ENCODE measurements at places on chromosomes 7 and 10. TPM values are rescaled to one million over a fixed set of nuclear protein-coding genes. Genes with fewer than 3 reads are reported as not detected.

Gene RPEL1
- total RNA-seq: not detected

Gene C10orf105
- total RNA-seq: 0.12 TPM

Gene GPR141
- total RNA-seq: not detected

Gene GRM8
- total RNA-seq: not detected

Gene BTBD16
- not detected for total RNA-seq

Gene SLC16A9
- not detected for total RNA-seq

Gene PDE1C
- not detected for total RNA-seq

GRCh38 chr10:7277867-7278266, 133.0 kb downstream of the SFMBT2 start:
- no peak for DNase-seq

GRCh38 chr7:82109288-82109687, 334.3 kb downstream of the CACNA2D1 start:
- no peak for DNase-seq

- no peak for DNase-seq
Measured at GRCh38 chr10:49090696-49091380, 24.5 kb downstream of the VSTM4 start.

GRCh38 chr7:98927125-98927524, 48.8 kb downstream of the TRRAP start:
- DNase-seq: no peak

DNA sequence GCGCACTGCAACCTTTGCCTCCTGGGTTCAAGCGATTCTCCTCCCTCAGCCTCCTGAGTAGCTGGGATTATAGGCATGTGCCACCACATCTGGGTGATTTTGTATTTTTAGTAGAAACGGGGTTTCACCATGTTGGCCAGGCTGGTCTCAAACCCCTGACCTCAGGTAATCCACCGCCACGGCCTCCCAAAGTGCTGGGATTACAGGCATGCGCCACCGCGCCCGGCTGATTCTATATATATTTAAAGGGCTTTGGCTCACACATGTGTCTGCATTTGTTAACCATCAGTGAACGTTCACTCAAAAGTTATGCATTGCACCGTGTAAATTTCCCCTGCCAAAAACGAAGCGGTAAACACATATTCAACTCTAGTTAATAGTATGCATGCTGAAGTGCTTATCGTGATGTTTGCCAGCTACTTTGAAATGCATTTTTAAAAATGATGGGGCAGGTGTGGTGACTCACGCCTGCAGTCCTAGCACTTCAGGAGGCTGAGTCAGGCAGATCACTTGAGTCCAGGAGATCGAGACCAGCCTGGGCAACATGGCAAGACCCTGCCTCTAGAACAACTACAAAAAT, 17.7 kb upstream of the WIPI2 start:
- no peak for DNase-seq

- no peak for DNase-seq
Measured at GRCh38 chr7:44889086-44889781, 3.9 kb upstream of the PURB start.

DNA sequence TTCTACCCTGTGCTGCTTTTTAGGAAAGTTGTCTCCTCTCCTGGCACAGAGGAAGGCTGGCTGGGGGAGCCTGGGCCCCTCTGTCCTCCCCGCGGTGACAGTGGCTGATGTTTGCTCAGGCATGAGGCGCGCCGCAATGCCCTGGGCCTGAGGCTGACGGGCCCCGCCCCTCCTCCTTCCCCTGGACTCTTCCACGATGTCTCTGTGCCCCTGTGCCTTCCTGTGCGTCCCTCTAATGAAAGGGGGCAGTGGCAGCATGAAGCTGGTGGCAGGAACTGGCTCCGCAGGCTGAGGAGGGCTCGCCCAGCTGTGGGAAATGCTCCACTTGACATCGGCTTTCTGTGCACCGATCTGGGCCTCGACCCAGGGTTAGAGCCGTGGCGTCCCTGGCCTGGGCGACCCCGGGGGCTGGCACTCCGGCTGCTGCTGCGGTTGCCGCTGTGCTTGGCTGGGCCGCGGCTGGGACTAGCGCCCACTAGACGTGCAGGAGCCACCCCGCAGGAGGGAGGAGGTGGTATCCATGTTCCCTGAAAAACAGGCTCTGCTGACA, 67.9 kb downstream of the ZNF680 start:
- no peak for DNase-seq

- DNase-seq: no peak
Measured at GRCh38 chr10:88245974-88246511, 337.1 kb downstream of the RNLS start.

DNA sequence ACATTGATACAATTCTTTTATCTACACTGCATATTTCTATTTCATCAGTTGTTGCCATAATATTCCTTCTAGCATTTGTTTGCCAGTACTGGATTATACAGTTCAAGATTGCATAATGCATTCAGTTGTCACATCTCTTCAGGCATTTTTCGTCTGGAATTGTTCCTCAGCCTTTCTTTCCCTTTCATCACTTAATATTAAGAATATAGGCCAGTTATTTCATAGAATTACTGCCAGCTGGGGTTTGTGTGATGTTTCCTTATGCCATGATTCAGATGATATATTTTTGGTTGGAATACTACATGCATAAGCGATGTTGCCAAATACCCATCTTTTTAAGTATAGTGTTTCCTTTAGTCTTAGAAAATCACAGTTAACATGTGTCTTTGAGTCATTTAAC, 20.8 kb downstream of the KIFBP start:
- no peak for DNase-seq

- no peak for DNase-seq
Measured at GRCh38 chr7:157136372-157136771, 2.4 kb upstream of the UBE3C start.

DNA sequence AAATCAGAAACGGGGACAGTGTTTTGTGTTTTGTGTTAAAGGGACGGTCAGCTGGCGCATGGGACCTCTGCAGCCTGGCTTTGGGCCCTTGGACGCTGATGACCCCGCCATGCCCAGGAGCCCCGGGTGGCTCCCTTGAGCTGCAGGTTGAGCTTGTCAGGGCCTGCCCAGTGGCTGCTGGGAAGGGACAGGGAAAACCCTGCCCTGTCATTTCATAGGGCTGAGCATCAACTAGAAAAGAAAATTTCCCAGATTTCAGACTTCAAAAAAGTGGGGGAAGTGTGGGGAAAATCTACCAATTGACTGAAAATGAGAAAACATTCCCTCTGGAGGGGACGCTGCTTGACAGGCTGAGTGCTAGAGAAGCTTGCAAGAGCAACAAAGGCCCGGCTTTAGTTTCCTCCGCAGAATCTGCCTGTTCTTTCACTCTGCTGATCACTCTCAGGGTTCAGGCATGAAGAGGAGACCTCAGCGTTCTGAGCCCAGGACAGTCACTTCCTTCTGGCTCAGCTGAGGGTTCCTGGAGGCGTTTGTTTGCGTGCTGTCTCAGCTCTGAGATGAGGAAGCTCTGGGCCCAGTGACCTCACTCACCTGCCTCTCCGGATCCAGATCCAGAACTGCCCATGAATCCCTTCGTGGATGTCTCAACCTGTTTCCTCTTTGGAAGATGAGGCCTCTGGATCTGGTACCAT, 18.6 kb upstream of the DNAJB6 start:
- DNase-seq: no peak

DNA sequence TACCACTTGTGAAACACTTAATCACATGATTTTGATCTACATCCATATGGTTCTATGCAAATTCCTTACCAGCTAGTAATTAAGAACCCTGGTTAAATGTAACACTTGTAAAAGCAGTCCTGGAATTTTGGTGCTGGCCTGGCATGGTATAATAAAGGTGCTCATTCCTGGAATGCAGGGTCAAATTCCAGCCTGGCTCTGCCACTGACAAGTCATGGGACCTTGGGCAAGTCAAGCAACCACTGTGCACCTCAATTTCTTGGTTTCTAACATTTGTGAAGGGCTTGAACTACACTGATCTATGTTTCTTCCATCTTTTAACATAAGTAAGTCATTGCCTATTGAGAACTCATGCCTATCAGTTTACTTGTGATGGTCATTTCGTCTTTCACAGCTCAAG, 91.9 kb upstream of the PIK3CG start:
- no peak for DNase-seq

GRCh38 chr7:35681231-35682029, 13.5 kb downstream of the HERPUD2 start:
- no peak for DNase-seq

- no peak for DNase-seq
Measured at GRCh38 chr7:45978010-45978681, 57.1 kb upstream of the IGFBP3 start.

DNA sequence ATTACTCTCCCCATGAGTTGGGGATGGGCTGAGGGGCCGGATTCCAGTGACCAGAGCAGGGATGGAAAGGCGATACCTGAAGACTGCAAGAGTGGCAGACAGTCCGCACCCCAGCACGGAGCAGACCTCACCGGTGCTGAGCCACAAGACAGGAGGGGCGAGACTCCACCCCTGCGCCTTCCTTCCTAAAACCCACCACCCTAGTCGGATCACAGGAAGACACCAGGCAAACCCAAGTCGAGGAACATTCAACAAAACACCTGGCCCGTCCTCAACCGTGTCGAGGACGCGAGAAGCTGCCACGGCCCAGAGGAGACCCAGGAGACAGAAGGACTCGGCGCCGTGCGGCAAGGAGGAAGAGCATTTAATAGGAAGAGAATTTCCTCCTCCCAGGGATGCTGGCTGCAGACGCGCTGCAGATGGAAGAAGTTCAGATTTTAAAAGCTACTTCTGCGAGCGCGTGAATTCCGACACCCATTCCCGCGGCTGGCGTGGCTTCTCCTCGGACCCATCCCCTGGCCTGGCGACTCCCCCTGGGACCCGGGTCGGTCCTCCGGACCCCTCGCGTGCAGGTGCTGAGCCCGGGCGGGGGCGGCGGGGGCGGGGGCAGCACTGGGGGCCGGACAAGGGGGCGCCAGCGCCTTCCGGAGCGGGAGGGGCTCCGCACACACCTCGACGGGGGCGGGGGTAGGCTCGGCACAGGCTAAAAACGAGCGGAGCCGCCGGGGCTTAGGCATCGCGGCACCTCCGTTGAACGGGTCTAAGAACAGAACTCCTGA, 563 bp upstream of the UTF1 start:
- DNase-seq: no peak

Measured in CD4-positive, alpha-beta memory T cell (primary cell).